ENCODE measurements at places on chromosomes 2 and 18. TPM values are rescaled to one million over a fixed set of nuclear protein-coding genes. Genes with fewer than 3 reads are reported as not detected.

DNA sequence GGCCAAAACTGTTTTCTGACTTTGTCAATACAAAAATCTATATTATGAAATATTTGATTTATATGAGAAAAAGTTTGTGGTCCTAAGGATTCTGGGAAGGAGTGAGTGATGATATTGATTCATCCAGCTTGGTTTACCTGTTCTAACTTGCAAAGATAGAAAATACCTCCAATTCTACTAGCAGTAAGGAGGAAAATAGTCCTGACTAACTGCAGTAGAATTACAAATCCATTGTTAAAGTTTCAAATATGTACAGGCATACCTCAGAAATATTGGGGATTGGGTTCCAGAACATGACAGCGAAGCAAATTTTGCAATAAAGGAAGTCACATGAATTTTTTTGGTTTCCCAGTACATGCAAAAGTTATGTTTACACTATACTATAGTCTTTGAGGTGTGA is 158.8 kb upstream of the CYRIA start:
- no peak for DNase-seq

- peak; percentile 15 for DNase-seq
Observed at GRCh38 chr18:61921621-61922235, 28.9 kb upstream of the RNF152 start.

- DNase-seq: no peak
Observed at GRCh38 chr2:109066917-109067597, 61.9 kb upstream of the SH3RF3 start.

GRCh38 chr2:127098711-127099110 is 8.2 kb downstream of the BIN1 start:
- no peak for DNase-seq

GRCh38 chr2:37919631-37920032 is 5.5 kb upstream of the RMDN2 start:
- no peak for DNase-seq

- peak; percentile 76 for DNase-seq
Observed at GRCh38 chr18:11154368-11154989, 5.1 kb upstream of the PIEZO2 start.

DNA sequence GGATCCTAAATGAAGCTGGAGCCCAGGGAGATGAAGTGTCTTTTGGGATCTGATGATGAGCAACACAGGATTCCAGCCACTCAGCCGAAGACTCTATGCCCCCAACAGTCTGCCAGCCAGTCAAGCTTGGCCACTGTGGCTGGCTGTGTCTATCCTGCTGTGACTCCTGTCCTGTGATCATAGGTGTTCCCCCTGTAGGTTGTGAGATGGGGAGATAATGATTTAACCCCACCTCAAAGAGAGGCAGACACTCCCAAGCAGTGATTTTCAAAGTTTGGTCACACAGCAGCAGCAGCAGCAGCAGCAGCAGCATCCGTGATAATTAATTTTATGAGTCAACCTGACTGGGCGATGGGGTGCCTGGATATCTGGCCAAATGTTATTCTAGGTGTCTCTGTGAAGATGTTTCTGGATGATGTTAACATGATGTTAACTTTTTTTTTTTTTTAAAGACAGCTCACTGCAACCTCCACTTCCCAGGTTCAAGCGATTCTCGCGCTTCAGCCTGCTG is 21.4 kb upstream of the RHOB start:
- DNase-seq: peak; percentile 74

DNA sequence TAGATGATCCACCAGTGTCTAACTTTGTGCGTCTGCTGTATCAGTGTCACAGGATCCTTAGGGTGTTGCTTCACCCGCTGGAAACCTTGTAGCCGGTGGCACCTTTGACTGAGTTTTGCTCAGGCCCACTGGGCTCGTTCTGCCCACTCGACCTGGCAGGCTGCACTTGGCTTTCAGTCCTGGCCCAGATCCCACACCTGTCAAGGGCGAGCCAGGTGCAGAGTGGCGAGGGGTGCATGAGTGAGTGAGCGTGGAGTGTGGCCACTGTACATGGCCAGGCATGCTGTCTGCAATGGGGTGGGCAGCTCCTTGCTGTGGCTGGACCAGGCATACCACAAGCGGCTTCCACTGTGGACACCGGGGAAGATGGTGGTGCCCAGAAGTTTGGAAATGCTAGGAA is 179.0 kb downstream of the FAM210A start:
- no peak for DNase-seq

FOXD4L1 gene
- not detected for polyA plus RNA-seq

TWIST2 gene
- polyA plus RNA-seq: 33.6 TPM

Measured in IMR-90 (cell line).